ENCODE measurements at places on chromosomes 4 and X.

DNA sequence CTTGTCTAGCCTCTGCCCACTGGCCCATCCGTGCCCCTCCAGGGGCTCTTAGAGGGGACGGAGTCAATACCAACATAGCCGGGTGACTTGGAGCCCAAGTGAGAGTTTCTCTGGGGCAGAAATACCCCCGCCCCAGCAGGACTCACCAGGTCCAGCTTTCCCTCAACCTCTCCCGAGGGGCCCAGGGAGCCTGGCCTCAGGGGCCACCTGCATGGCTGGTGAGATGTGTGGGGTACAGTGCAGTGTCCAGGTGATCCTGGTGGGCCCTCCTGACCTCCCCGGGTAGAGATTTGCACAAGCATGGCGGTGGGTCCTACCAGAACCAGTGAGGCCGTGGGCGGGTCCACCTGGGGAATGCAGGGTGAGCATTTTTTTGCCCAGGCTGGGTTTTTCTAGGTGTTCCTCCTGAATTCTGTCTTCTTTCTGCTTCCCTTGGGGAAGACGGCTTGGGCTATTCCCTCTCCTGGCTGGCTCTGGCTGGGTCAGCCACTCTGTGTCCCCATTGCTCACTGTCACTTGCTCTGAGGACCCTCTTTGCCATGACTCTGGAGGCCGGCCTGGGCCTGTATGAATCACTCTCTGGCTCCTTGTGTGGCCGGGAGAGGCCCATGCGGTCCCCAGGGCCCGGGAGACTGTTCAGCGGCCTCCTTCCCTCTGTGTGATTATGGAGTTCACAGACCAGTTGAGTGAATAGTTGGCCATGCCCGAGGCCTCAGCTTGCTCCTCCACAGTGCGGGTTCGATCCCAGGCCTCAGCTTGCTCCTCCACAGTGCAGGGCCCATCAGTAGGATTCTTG, 71.0 kb upstream of the NKX1-1 start:
- no peak for DNase-seq

- no peak for DNase-seq
Observed at GRCh38 chrX:134543288-134543687, 83.3 kb downstream of the HPRT1 start.

DNA sequence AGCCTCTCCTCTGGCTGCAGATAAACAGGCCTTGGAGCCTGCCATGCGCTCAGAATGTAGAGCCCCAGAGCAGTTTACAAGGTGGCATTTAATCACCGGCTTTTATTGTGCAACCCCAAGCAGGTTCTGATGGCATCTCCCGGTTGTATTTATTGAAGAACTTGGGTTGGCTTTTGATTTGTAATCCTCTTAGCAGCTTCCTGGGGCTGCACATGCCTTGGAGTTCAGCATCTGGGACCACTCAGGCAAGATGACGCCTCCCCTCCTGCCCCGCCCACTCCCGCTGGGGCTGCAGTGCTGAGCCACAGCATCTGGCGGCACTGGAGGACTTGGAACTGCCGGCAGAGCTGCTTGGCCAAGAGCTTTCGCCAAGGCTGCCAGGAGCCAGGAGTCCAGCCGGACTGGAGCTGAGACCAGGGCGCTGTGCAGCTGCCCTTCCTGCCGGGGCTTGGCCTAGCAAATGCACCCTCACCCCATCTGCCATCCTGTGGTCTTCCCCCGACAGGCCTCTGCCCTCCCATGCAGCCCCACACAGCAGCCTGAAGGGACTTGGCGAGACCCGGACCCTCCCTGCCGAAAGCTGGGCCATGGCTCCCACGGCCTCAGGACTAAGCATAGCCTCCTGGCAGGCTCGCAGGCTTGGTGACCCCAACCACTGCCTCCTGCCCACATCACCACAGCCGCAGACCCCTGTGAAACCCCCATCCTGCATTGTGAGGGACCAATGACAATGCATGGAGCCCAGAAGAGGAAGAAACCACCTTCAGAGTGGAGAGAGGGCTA, 5.4 kb downstream of the HTRA3 start:
- DNase-seq = no peak

DNA sequence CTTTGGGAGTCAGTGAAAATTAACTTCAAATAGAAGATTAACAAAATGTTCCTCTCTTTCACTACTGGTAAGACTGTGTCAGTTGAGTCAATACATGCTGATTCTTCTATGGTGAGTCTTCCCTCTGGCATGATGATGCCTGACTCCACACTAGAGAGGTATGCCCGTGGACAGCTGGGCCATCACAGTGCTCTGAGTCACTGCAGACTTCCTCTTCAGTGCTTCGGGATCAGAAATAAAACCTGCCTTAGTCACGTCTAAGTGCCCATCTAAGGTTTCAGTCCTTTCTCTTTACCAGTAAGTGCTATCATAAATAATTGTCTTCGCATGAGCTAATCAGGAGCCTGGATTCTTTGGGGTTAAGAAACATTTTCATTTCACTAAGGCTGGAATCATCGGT, 1.6 kb upstream of the ASB5 start:
- DNase-seq = no peak

DNA sequence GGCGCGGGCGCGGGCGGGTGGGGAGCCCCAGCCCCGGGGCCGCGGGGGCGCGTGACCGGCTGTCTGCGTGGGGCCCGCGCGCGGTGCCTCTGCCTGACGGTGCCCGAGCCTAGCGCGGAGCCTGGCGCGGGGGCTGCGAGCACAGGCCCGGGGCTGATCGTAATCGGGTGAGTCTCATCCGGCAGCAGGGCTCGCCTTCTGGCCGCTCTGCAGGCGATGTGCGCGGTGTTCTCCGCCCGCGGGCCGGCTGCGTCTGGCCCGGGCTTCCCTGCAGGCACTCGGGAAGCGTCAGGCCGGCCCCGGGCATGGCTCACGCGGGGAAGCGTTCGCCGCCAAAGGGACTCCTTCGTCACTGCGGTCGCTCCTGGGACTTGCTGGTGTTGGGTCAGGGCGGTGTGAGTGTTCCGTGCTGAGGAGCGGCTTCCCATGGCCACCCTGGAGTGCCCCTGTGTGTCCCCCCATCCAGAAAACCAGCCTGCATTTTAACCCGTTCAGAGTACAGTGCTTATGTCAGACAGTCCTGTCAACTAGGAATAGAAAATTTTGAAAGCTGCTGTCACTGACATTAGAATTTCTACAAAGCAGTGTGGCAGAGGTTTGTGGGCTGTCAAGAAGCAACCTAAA, 40.6 kb downstream of the FAM149A start:
- DNase-seq = peak; percentile 26

DNA sequence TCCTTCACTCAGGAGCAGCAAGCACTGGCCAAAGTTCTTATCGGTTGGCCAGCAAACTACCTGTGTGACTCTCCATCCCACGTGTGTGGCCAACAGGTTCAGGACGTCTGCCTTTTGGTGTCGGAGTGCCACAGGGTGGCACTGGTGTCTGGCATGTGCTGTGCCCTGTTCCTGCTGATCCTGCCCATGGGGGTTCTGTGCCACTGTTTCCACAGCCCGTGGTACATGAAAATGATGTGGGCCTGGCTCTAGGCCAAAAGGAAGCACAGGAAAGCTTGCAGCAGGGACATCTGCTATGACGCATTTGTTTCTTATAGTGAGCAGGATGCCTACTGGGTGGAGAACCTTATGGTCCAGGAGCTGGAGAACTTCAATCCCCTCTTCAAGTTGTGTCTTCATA, 4.6 kb upstream of the TLR2 start:
- no peak for DNase-seq

- peak; percentile 10 for DNase-seq
Observed at GRCh38 chrX:153598541-153599191, at the start of gene CCNQ. Gene CCNQ, minus strand, starts transcription at chrX:153599139. Its CDS starts 66 bp downstream, at chrX:153599073.

GRCh38 chrX:154012336-154012991, 7.2 kb downstream of the IRAK1 start:
- no peak for DNase-seq

DNA sequence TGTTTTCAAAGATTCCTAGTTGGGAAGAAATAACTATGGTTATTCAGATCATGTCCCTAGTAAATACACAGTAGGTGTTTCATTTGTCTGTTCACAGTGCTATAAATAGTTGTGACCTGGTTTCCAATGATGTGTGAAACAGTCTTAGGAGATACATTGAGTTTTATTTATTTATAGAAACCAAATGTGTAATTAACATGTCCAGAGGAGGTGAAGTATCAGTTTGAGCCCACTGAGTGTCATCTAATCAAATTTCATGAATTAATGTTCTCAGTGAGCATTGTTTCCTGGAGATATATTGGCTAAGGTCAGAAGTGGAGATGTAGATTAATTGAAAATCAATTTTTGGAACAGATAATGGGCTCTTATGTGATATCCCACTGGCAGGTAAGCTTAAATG, 996.3 kb downstream of the FSTL5 start:
- no peak for DNase-seq

DNA sequence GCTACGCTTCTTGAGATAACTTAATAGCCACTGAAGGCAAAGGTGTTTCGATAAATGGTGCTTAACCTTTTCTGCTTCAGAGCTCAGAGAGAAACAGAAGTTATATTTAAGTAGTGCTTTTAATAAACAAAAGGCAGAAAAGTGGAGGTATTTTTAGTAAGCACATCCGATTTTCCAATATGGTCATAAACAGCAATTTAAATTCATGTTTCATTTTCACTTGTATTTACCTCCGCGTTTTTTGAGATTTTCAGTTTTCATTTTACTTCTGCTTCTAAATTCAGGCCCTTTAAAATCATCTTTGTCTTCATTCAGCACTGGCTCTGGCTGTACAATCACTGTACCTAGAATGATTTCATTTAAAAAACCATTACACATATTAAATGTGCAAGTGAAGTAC, 92.4 kb downstream of the ATRX start:
- peak; percentile 64 for DNase-seq

DNA sequence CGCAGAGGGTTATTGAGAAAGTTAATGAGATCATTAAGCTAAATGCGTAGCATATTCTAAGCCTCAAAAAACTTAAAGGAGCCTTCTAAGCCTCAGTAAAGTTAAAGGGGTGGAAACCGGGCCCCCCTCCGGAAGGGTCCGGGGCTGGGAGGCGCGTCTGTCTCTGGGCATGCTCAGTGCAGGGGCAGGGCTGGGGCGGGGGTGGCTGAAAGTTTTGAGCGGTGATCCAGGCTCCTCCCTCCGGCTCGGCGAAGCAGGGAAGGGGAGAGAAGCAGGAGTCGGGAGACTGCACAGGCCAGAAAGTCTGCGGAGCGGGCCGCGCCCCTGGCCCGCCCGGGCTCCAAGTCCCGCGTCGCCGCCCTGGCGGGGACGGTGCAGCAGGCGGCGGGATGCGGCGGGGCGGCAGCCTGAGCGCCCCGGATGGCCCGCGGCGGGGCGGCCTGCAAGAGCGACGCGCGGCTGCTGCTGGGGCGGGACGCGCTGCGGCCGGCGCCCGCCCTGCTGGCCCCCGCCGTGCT, at the start of gene EVC:
Gene EVC, plus strand, starts transcription at position 241 of the 518 bp plus-strand sequence. Its CDS starts 180 bp downstream, at position 421.
- peak; percentile 69 for DNase-seq

DNA sequence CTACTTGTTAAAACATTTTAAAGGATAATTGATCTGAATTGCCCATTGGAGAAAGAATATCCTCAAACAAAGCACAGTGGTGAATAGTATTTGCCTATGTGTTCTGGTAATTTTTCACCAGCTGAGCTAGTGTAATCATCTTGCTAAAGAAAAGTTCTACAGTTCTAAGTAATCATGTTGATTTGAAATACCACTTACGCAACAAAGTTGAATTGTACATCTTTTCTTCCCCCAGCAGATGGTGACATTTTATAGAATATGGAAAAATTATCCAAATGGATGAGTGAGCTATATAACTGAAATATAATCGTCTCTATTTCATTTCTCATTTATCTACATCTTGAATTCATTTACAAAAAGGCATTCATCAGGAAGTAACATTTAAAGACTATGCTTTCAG, 9.7 kb upstream of the ZNF674 start:
- peak; percentile 10 for DNase-seq

- DNase-seq = no peak
Observed at GRCh38 chr4:663046-663437, 11.0 kb downstream of the ATP5ME start.

GRCh38 chr4:145639186-145639698, 20.1 kb downstream of the MMAA start:
- peak; percentile 68 for DNase-seq

DNA sequence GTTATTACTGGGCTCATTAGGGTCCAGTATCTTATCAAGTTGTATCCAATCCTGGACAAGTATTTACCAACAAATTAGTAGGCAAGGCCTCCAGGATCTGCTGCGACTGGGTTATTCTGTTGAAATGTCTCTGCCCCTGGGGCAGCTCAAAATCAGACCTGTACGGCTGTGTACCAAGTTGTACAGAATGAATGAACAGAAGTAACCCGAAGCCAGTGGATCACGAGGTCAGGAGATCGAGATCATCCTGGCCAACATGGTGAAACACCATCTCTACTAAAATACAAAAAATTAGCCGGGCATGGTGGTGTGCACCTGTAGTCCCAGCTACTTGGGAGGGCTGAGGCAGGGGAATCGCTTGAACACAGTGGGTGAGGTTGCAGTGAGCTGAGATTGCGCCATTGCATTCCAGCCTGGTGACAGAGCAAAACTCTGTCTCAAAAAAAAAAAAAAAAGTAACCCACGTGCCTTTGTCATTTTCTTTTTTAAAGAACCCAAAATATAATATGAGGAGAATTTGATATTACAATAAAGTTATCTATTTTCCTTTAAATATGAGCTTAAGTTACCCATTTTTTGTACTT, 127.3 kb downstream of the CBR4 start:
- no peak for DNase-seq

- no peak for DNase-seq
Observed at GRCh38 chr4:78863991-78864390, 75.2 kb downstream of the PAQR3 start.

DNA sequence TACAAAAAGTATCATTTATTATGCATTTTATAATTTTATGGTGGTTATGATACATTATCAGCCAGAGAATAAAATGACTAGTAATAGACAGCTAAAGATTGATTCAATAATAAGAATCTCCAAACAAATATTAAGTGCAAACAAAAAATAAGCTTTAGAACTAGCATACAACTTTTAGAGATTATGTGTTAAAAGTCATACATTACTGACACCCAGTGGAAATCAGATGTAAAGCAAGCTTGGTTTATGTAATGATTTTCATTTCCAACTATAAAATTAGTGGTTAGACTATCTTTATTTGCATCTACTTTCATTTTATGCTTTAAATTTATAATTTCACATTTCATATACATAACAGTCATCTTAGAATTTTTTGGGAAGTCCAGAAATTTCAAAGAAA, 57.7 kb downstream of the IL13RA2 start:
- DNase-seq = peak; percentile 35

DNA sequence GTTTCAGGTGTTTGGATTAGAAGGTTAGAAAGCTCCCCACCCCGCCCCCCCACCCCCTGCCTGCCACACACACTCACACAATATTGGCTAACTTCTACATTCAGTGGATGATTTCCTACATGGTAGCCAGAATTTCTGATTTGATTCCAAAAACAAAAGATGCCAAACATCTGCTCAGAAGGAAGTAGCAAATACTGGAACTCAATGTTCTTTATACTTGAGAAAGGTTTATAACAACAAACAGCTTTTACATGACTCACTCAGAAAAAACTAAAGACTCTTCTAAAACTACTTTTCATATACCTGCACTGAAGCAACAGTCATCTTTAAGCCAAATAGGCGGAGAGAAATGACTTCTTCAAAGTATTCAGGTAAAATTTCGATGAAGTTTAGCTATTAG, 750.5 kb upstream of the POU3F4 start:
- no peak for DNase-seq

- peak; percentile 82 for DNase-seq
Observed at GRCh38 chrX:130082244-130083106, 27.8 kb downstream of the ELF4 start.

- no peak for DNase-seq
Observed at GRCh38 chr4:166972071-166972470, 262.2 kb downstream of the SPOCK3 start.

- DNase-seq = peak; percentile 55
Observed at GRCh38 chrX:73266766-73267165, 52.1 kb upstream of the NAP1L2 start.

- DNase-seq = no peak
Observed at GRCh38 chrX:71815906-71816156, 52.7 kb downstream of the CXorf49B start.

- DNase-seq = peak; percentile 46
Observed at GRCh38 chr4:73607375-73608033, 12.7 kb downstream of the RASSF6 start.
